RKO (cell line): ENCODE measurements at places on chromosomes 7 and 10.

- no peak for DNase-seq
Measured at GRCh38 chr7:25234336-25234735, 6.0 kb upstream of the NPVF start.

- no peak for DNase-seq
Measured at GRCh38 chr7:17782216-17782549, 158.1 kb downstream of the SNX13 start.

DNA sequence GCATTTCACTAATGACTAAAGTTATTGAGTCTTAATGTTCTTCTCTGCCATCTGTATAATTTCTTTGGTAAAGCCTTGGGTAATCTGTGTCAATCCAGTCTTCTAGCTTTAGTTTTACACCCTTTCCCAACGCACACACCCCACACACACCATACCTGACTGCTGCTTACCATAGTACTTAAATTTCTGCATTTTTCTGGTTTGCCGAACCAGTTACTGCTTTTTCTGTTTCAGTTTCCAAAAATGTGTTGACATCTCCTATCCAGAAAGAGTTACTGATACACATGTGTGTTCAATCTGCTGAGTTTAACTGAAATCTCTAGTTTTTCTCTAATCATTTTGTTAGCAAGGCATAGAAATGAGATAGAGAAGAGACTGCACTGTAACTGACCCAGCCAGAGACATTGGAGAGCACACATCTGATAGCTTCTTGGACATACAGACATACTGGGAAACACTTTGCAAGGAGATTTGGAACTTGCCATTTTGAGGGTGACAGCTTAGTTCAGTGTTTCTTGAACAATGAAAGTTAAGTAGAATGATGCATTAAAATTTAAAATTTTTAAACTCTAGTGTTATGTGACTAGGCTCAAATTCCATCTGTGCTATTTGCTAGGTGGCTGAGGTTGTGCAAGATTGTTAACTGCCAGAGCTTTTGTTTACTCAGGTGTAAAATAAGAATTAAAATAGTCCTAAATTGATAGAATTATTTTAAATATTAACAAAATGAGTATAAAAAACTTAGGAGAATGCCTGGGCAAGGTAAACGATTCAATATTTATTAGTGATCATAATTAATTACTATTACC, 807.6 kb downstream of the DNAJB9 start:
- DNase-seq: no peak

DNA sequence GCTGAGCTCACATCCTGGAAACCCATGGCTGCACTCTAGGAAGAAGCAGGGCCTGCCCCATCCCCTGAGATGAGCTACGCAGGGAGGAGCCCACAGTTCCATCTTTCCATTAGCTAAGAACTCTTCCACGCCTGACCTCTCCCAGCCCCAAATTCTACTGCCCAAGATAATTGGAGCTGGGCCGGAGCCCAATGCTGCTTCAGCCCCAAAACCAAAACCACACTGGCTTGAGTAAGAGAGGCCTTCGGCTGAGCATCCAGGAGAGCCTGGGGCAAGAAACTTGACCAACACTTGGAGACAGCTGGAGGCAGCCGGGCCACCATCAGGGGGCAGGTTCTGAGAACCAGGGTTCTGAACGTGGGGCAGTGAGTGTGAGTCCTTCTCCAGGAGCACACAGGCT, 116.1 kb upstream of the ZMIZ1 start:
- DNase-seq: no peak

GRCh38 chr7:8378349-8379019, 54.9 kb upstream of the NXPH1 start:
- DNase-seq: no peak

GRCh38 chr10:35754519-35754918, 112.4 kb upstream of the FZD8 start:
- no peak for DNase-seq

GRCh38 chr7:24227603-24228359, 56.2 kb upstream of the NPY start:
- no peak for DNase-seq

DNA sequence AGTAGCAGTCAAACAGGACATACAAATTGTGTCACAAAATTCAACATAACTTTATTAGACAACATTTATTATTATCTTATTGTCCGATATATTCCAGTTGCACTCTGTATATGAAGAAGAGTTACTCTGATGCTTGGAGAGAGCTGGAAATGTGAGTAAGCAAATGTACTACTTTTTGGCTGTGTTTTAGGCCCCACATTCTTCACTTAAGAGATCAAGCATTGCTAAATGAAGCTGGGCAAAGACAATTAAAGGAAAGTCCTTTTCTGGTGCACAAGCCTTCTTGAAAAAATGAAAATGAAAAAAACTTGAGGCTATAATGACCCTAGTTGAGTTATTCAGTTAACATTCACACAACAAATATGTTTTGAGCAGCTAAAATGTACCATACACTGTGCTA, 26.1 kb downstream of the MYPN start:
- DNase-seq: no peak

GRCh38 chr7:22016507-22016906, 70.8 kb upstream of the CDCA7L start:
- DNase-seq: no peak

GRCh38 chr7:36082910-36083309, 70.1 kb upstream of the EEPD1 start:
- no peak for DNase-seq

GRCh38 chr7:81903115-81903514, 133.3 kb upstream of the HGF start:
- DNase-seq: no peak

GRCh38 chr10:79045566-79046175, 23.1 kb upstream of the ZMIZ1 start:
- no peak for DNase-seq

GRCh38 chr7:131424219-131424822, 96.6 kb downstream of the MKLN1 start:
- peak; percentile 82 for DNase-seq

- DNase-seq: no peak
Measured at GRCh38 chr7:69430384-69431021, 167.8 kb upstream of the AUTS2 start.

GRCh38 chr10:3046210-3046779, 21.1 kb upstream of the PFKP start:
- no peak for DNase-seq
